ENCODE measurements at places on chromosomes 11 and 22.

- no peak for DNase-seq
Observed at GRCh38 chr11:79276736-79277325, 164.0 kb downstream of the TENM4 start.

DNA sequence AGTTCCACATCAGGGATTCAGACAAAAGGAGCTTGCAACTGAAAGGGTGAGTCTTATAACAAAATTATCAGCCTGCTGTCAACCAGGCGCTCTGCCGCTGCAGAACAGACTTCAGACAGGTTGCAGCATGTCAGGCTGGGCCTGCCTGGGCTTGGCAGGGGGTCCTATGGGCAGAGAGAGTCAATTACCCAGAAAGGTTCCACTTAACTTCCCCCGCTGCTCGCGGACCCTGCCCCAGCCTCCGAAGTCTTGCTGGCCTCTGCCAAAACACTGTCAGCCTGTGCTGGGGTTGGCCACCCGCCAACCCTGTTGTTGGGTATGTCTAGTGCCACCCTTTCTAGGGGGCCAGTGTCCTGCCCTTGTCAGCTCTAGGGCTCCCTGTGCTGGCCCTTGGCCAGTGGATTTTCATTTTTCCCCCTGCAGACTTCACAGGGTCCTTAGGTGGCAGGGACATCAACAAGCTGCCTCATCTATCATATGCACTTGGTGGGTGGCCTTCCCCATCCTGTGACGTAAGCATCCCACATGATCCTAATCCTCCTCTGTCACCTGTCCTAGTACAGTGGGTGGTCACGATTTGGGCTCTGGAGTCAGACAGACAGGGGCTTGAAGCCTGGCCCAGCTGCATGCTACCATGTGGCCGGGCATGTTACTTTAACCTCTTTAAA, 166.5 kb upstream of the CADM1 start:
- no peak for DNase-seq

DNA sequence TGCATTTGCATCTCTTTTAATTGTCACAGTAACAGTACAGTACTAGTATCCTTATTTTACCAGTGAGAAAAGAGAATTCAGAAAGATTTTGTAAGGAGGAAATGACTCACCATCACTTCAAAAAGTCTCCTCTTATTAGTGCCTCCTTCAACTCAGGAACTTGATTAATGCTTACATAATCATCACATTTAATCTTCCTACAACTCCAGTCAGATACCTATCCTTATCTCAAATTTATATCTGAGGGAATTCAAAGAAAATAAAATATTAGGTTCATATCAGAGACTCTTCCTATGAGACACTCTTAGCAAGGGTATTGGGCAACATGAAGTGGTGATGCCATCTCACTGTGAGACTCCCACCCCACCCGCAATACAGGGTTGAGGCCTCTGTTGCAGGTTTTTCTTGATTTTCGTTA, 26.1 kb upstream of the CTSC start:
- no peak for DNase-seq

- DNase-seq, result no peak
Observed at GRCh38 chr11:14110629-14111028, 148.1 kb downstream of the SPON1 start.

- no peak for DNase-seq
Observed at GRCh38 chr11:95228081-95228749, 2.8 kb downstream of the SESN3 start.

DNA sequence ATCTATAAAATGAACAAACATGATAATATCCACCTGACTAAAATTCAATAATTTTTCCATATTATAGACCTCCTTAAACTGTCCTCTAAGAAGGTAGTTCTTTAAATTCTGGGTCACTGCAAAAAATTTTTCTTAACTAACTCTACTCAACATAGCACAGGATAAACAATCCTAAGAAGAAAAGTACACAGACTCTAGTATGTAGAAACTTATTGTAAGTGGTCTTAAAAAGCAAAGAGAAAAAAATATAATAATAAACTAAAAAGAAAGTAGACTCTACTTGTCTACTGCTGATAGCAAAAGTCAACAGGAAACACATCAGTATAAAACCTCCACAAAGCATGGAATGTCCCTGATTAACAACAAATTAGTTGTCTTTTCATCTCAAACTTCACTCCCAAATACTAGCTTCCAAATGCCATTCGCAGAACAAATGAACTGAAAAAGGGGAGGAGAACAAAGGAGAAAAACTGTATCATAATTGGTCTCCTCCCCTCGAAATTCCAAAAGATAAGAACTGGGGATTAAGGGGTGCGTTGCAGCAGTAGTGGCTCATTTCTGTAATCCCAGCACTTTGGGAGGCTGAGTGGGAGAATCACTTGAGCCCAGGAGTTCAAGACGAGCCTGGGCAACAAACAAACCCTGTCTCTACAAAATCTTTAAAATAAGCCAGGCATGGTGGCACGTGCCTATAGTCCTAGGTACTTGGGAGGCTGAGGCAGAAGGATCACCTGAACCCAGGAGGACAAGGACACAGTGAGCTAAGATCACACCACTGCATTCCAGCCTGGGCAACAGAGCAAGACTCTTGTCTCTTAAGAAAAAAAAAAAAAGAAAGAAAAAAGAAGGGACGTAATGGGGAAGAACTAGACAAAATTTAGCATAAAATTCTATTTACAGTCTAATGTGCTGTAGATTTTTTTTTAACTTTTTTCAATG, 6.5 kb downstream of the FCHSD2 start:
- DNase-seq, result no peak

DNA sequence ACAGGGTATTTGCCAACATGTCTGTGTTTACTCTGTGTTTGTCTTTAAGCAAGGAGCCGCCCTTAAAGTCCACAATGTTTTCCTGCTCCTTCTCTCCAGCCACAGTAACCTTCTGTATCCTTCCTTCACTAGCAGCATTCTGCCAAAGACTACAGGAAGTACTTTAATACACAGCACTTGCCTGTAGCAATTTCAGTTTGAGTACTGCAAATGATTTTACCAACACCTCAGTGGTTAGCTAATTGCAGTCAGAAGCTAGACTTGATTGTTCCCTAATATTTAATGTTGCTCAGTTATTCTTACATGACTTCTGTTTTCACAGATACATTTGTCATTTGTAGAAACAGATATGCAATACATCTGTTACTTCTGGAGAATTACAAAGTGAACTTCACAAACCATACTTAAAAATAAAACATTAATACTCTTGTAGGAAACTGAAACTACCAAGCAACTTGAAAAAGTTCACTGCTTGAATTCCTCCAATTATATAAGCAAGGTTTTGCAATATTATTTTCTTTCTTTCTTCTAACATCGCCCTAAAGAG, 69.1 kb downstream of the FCHSD2 start:
- DNase-seq, result no peak

DNA sequence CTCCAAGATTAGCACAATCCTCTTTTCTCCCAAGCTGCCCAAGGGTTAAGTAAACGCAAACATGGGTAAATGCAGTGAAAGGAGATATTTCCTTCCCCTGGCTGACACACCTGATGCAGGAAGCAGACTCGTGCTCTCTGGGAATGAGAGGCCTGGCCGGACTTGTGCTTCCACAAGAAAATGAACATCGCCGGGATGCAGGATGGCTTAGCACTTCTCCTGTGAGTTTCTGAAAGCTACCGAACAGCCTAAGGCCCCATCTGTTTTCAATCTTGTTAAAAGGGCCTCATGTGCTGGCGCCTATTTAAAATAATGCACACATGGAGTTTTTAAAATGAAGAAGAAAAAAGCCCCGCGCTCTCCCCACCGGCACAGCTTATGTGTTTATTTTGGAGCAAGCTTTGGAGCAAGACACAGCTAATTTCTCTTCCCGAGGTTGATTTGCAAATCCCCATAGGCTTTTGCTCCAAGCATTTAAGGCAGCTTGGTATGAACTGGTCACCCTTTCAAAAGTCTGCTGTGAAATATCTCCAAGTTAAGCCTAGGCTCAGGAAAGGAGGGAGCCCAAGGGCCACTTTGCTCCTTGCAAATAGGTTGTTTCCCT, 100.9 kb downstream of the SYN3 start:
- no peak for DNase-seq

DNA sequence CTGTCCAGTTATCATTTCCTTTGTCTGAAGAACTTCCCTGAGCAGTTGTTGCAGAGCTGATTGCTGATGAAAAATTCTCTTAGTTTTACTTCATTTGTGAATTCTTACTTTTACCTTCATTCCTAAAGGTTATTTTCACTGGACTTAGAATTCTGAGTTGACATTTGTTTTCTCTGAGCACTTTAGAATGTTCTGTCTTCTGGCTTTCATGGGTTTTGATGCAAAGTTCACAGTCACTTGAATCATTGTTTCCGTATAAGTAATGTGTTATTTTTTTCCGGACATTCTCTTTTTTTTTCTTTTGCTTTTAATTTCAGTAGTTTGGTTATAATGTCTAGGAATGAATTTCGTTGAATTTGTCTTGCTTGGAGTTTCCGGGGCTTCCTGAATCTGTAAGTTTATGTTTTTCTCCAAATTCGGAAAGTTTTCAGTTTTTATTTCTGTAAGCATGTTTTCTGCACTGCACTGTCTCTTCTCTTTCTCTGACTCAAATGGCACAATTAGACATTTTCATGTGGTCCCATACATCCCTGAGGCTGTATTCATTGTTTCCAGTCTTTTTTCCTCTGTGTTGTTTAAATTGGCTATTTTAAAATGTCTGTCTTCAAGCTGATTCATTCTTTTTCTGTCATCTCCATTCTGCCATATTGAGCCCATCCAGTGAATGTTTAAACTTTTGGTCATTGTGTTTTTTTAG, 68.5 kb upstream of the NARS2 start:
- no peak for DNase-seq

GRCh38 chr11:18534245-18534644, 7.5 kb upstream of the TSG101 start:
- DNase-seq, result no peak

GRCh38 chr11:66906061-66906733, 49.3 kb downstream of the LRFN4 start:
- DNase-seq, result no peak

DNA sequence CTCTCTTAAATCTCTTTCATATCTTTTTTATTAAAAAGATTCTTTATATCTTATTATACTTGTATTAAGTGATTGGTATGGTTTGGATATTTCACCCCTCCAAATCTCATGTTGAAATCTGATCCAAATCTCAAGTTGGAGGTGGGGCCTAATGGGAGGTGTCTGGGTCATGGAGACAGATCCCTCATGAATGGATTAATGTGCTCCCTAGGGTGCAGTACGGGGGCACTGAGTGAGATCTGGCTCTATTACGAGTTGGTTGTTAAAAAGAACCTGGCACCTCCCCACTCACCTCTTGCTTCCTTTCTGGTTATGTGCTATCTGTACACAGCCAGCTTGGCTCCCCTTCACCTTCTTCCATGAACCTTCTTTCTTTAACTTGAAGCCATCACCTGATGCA, 149.6 kb downstream of the CWF19L2 start:
- no peak for DNase-seq

- DNase-seq, result no peak
Observed at GRCh38 chr11:73577496-73577917, 20.4 kb downstream of the FAM168A start.

GRCh38 chr11:91536366-91536765, 688.3 kb upstream of the FAT3 start:
- DNase-seq, result no peak

- DNase-seq, result no peak
Observed at GRCh38 chr11:103436131-103436770, 327.0 kb downstream of the DYNC2H1 start.

- DNase-seq, result no peak
Observed at GRCh38 chr11:3016861-3017260, 24.7 kb upstream of the NAP1L4 start.

DNA sequence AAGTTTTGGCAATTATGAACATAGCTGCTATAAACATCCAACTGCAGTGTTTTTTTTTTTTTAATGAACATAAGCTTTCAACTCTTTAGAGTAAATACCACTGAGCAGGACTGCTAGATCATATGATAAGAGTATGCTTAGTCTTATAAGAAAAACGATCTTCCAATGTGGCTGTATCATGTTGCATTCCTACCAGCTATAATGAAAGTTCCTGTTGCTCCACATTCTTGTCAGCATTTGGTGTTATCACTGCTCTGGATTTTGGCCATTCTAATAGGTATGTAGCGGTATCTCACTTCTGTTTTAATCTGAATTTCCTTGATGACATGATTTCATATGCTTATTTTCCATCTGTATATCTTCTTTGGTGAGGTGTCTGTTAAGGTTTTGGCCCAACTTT, 50.4 kb downstream of the PDGFD start:
- no peak for DNase-seq

GRCh38 chr11:133541720-133542095, 9.4 kb upstream of the OPCML start:
- no peak for DNase-seq

- DNase-seq, result no peak
Observed at GRCh38 chr11:20355221-20356219, 8.0 kb upstream of the HTATIP2 start.

DNA sequence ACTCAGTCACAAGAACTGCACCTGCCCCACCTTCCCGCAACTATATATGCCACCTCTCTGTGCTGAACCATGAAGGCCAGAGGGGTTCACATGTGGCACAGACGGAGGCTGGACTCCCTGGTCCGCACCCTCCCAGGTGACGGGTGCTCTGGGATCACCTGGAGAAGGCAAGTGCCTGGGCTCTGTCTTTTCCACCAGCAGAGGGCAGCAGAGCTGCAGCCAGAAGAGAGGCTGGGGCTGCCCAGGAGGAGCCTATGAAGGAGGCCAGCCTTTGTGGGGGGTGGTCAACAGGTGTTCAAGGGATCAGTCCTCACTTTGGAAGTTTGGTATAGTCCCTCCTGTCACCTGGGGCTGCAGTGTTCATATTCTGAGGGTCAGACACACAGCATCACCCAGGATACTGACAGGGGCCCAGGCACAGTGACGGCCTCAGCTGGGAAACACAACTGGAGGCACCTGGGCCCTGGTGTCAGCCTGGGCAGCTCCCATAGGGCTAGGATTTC, 39.2 kb upstream of the IGLL5 start:
- DNase-seq, result peak; percentile 58

DNA sequence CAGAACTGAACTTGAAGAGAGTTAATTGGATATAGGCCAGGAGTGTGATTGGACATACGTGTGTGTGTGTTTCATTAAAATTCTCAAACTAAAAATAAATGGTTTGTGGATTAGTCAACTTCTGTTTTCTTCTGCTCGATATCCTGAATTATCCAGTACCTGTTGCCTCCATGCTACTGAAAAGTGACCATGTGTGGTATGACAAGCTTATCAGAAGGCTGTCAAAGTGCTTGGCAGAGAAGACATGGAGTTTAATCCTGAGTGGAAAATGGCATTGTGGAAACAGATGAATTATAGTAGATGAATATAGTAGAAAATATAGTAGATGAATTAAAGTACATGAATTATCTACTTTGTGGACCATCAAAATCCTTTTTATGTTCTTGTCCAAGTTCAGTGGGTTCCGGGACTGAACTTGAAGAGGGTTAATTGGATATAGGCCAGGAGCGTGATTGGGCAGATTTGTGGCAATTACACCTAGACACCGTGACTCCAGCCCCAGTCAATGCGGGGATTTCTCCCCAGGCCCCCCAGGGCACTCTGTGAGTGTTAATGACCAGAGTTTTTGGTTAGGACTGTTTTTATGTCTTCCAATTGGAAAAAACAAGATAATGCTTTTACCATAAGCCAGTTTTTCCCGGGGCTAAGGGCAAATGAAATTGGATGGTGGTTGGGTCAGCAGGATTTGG, 30.1 kb downstream of the GRAMD1B start:
- DNase-seq, result no peak

- DNase-seq, result no peak
Observed at GRCh38 chr11:85961930-85962363, 106.8 kb downstream of the CCDC83 start.
